ENCODE measurements at places on chromosomes 11 and 22.

- no peak for DNase-seq
Observed at GRCh38 chr22:46437671-46438440, 99.6 kb downstream of the CELSR1 start.

DNA sequence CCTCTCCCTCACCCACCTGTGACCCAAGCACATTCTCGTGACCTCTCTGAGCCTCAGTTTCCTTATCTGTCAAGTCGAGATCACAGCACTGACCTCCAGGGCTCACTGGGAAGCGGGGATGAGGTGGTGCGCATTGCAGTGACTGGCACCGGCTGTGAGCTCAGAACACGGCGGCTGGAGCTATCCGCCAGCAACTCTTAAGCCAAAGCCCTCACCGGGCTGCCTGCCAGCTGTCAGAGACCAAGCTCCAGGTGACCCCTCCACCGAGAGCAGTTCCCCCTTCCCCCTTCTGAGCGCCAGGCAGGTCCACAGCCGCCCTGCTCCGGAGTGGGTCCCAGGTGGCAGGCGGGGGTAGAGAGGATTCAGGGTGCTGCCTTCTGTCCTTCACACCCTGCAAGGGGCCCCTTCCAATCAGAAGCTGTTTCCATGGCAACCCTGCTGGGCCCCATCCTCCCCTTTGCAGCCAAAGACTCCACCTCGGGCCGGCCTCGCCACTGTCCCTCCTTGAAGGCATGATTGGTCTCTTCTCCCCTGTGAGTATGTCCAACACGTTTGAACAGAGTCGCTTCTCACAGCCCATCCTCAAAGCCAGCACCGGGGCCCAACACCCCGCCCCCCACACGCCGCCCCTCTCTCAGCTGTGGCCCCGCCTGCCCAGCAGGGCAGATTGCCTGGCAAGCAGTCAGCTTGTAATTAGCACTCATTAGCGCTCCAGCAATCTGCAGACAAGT lies 98.7 kb downstream of the WNT7B start:
- peak; percentile 47 for DNase-seq

DNA sequence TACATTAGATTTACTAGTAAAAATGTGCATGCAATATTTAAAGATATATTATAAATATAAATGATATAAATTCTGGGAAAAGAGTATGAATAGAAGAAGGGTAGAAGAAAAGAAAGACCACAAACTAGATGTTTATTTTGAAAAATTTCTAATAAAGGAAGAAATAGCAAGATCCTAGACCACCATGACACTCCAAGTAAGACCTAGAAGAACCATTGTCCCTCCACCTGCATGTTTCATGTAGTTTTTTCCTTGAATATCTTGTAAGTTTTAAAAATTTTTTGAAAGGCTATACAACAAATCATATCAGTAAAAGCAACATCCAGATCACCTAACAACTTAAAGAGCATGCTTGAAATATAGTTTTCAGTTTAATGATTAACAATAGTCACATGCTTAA lies 46.8 kb downstream of the ARHGAP32 start:
- DNase-seq: no peak

- DNase-seq: no peak
Observed at GRCh38 chr11:32152216-32152615, 61.3 kb downstream of the RCN1 start.

DNA sequence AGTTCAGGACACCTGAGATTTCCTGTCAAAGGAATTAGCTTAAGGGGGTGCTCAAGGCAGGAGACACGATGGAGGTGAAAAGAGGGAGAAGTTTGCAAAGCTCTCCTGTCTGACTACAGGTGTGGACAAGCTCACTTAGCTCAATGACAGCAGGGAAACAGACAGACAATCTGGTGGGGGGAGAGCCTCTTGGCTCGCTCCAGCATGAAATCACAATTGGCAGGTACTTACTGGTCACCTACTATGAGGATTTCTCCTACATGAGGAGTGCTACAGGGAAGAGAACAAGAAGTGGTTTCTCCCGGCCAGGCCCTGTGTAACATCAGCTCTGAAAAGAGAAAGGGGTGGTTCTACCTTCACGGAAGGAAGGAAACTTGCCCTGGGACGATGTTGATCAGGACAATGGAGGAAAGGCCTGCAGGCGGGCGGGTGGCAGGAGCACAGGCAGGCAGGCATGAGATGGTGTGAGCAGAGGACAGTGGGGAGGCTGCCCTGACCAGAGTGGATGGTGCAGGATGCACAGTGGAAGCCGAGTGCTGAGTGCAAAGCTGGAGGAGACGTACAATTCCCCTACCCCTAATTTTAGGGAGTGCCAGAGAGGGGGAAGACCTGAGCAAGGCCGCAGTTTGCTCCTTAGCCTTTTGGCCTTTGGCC lies 57.9 kb upstream of the CRTAM start:
- no peak for DNase-seq

- no peak for DNase-seq
Observed at GRCh38 chr11:8097062-8097461, 16.1 kb downstream of the TUB start.

GRCh38 chr22:26658161-26658560 lies 773 bp downstream of the MIAT start:
- DNase-seq: no peak

GRCh38 chr22:18088825-18089568 lies 11.2 kb downstream of the PEX26 start:
- DNase-seq: no peak

- DNase-seq: no peak
Observed at GRCh38 chr11:128467041-128467440, 120.3 kb downstream of the ETS1 start.

DNA sequence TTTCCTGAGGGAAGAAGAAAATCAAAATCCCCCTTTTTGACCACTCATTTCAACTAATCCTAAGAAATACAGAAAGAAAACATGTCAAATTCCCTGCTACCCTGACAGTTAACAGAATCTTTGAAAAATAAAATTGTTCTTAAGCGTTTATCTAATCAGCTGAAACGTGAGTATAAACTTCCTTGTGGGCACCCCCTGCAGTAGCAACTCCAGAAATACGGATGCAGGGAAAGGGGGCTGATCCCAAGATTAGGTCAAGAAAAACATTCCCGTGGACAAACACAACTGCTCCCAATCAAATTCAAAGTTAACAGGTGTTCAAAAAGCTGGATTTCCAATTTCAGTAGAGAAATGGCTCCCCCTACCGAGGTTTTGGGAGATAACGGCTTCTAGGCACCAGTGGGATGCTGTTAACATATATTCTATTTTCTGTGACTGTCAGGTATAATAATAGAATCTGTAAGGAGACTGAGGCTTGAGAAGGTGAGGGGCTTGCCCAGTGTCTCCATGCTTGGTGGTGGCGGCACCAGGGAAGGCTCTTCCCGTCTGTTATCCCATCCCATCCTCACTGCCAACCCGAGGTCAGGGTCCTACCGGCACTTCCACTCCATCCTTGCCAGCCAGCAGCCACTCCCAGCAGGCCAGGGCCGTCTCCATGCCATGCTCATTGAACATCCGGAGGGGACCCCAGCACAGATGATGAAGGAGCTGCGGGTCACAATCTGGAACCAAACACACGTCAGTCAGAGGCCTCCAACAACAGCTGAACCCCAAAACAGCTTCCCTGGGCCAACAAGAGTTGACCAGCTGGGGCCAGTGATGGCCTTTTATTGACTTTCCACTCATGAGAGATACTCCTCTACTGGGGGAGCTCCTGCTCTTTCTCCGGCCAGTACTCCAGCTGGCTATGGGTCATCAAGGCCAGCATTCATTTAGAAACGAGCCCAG lies 32.0 kb upstream of the SERPIND1 start:
- DNase-seq: no peak

- DNase-seq: no peak
Observed at GRCh38 chr11:117511931-117512539, 184.4 kb downstream of the CEP164 start.

GRCh38 chr11:78460471-78460870 lies 42.9 kb upstream of the GAB2 start:
- no peak for DNase-seq

GRCh38 chr11:31955838-31956237 lies 135.0 kb upstream of the RCN1 start:
- no peak for DNase-seq

Measured in NCI-H1417 treated with DMSO at 0.1 percent for 48 hours (cell line).